Stimulated activated CD4-positive, alpha-beta T cell treated with anti-CD3 and anti-CD28 coated beads, Interleukin-1b, Interleukin-23, amount 100 ng/mL, for 1 hour (primary cell): ENCODE measurements at places on chromosomes 6 and 20.

DNA sequence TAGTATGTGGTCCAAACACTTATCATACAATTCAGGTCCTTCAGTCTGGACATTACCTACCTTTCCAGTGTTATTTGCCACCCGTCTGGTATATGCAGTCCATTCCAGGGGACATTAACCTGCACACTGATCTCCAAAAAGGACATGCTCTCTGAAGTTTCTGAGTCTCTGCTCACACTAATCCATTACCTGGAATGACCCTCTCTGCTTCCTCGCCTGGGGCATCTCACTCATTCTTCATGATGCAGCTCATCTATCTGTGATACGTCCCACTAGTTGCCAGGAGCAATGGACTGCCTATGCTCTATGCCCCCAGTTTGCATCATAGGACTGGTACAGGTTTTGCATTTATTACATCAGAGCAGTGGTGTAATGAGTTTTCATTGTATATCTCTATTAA lies 5.9 kb upstream of the TUBB2B start:
- no peak for DNase-seq

DNA sequence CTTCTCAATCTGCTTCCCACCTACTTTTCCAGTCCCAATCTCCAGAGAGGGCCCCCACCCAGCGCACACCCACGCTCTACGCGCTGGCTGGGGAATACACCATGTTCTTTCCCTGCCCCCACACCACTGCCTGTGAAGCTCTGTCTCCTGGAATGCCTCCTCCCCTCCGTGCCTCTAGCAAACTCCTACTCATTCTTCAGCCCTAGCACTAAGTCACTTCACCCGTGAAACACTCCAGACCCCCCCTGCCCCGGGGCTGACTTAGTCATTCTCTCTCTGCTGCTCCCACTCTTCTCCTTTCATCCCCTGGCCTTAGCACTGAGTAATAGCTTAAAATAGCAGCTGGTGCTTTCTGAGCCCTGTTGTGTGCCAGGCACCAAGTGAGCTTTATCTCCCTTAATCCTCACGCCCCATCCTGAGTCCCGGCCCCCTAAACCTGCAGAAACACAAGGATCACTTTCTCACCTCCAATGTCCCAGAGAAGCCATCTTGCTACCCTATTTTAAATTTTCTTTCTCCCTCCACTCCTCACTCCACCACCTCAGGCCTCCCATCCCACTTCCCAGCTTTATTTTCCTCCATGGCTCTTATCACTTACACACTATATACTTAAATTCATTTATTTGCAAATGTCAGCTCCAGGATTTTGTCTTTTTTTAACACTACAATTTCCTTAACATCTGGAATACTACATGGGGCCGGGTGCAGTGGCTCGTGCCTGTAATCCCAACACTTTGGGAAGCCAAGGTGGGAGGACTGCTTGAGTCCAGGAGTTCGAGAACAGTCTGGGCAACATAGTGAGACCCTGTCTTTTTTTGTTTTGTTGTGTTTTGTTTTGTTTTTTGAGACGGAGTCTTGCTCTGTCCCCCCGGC lies 6.3 kb upstream of the PARD6B start:
- no peak for DNase-seq

- DNase-seq: no peak
These were observed 79.6 kb downstream of the CDK19 start for GRCh38 chr6:110735666-110736065.

- DNase-seq: no peak
These were observed 192.5 kb downstream of the MYLK4 start for GRCh38 chr6:2558098-2558680.

GRCh38 chr6:305371-306206 lies 13.3 kb downstream of the DUSP22 start:
- DNase-seq: no peak

DNA sequence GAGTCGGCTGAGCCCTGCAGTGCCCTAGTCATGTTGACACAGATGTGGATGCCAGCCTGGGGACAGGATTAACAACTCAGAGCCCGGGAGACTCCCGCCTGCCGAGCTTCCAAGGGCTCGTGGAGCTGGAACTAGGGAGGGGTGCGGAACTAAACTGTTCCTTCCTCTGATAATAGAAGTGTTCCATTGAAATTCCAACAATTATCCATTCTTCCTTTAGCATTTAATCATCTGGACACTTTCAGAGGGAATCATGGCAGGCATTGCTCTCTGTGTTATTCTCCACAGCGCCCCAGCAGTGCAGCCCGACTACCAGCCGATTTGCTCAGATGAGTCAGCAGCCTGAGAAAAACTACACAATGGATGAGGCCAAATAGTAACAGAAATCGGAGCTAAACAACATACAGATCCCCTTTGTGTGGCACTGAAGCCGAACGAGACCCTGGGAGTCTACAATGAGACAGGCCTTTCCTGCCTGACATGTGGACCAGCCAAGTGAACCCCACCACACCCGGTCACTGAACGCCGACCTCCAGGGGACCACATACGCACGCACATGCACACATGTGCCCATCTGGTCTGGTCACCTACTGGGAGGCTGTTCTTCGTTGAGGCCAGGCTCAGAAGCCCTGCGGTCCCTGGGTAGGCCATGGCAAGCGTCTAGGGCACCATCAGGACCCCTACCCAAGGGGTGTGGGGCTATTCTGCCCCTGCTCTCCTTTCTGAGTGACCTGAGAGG lies 238.4 kb upstream of the AFDN start:
- DNase-seq: no peak

DNA sequence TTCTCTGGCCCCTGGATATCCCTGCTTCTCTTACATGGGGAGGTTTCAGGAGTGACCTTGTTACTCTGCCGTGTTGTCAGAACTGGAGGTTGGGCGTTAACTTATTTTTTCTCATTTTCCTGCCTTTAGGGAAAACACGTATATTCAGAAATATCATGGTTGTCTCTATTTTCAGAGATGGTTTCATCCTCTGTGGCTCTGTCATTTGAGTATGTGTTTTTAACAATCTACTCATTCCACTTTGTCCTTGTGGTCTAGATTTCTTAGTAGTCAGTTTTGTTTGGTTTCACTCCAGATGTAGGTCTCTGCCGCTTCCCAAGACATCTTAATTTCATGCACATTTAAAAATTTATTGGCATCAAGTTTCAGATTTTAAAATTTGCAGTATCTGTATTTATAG lies 45.9 kb downstream of the KCNS1 start:
- DNase-seq: no peak

DNA sequence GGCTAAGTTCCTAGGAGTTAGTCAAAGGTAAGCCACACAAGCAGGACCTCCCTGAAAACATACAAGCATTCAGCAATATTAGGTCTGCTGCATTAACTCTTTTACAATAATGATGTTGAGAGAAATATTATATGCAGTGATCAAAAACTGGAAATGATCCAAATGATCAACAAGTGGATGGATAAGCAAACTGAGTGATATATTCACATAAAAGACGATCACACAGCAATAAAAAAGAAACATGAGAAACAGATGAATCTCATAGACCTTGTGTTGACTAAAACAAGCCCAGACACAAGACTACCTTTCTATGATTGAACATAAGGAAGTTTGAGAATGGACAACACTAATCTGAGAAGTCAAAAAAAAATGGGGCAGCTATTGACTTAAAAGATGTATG lies 39.9 kb downstream of the LMBRD1 start:
- DNase-seq: no peak
